Activated CD8-positive, alpha-beta memory T cell treated with anti-CD3 and anti-CD28 coated beads, Interleukin-2, amount 10 ng/mL, durations not matched to agents 7 days and 5 days (primary cell): ENCODE measurements at places on chromosomes 5 and 9. TPM values are rescaled to one million over a fixed set of nuclear protein-coding genes. Genes with fewer than 3 reads are reported as not detected.

The SLC4A9 gene
- total RNA-seq, result 0.35 TPM

The LRRC26 gene
- not detected for total RNA-seq

The PDLIM7 gene
- total RNA-seq, result 81.2 TPM

The DAB2IP gene
- 0.18 TPM for total RNA-seq

The PRSS3 gene
- not detected for total RNA-seq

The ECSCR gene
- total RNA-seq, result 0.28 TPM

The NTRK2 gene
- 2.9 TPM for total RNA-seq

The PCSK5 gene
- total RNA-seq, result 2.0 TPM

The NMUR2 gene
- total RNA-seq, result not detected

The DNLZ gene
- total RNA-seq, result 23.7 TPM

- H3K27ac ChIP-seq, result no peak overlapping the region
- H3K27me3 ChIP-seq, result no peaks in the 10 kb centered on the region
- no peak for DNase-seq
- no peaks in the 10 kb centered on the region for H3K4me1 ChIP-seq
Observed at GRCh38 chr9:75488719-75489110, 400.4 kb downstream of the OSTF1 start.

- H3K4me1 ChIP-seq, result peaks cover 34% of the 10 kb centered on the region
- DNase-seq, result no peak
- no peaks in the 10 kb centered on the region for H3K27me3 ChIP-seq
- H3K27ac ChIP-seq, result no peak overlapping the region
- H3K4me3 ChIP-seq, result no peak overlapping the region
Observed at GRCh38 chr5:80198399-80198798, 57.4 kb downstream of the SERINC5 start.

- peaks cover 6% of the 10 kb centered on the region for H3K36me3 ChIP-seq
- H3K27me3 ChIP-seq, result no peaks in the 10 kb centered on the region
- no peak overlapping the region for H3K4me3 ChIP-seq
- H3K4me1 ChIP-seq, result no peaks in the 10 kb centered on the region
- DNase-seq, result no peak
- no peak overlapping the region for H3K27ac ChIP-seq
Observed at GRCh38 chr9:75213765-75214164, 125.5 kb downstream of the OSTF1 start.

DNA sequence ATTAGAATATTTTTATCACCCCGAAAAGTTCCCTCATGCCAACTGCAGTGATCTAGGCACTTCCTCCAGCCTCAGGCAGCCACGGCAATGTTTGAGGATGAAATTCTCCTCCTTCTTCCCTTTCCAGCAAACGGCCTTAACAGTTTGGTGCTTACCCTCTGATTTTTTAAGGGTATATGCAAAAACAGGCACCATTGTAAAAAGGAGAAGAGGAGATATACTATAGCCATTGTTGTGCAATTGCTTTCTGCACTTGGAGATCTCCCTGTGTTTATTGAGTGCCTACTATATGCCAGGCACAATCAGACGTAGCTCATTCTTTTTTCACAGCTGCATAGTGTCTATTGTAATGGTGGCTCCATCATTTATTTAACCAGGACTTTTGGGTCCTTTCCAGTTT is 29.4 kb downstream of the GSN start:
- no peak for DNase-seq
- peaks cover 24% of the 10 kb centered on the region for H3K27me3 ChIP-seq
- no peak overlapping the region for H3K27ac ChIP-seq
- H3K36me3 ChIP-seq, result peaks cover 1% of the 10 kb centered on the region
- no peak overlapping the region for H3K4me3 ChIP-seq

GRCh38 chr9:130240410-130241197 is 25.0 kb upstream of the HMCN2 start:
- H3K4me1 ChIP-seq, result peaks cover 40% of the 10 kb centered on the region
- no peak overlapping the region for H3K4me3 ChIP-seq
- no peaks in the 10 kb centered on the region for H3K27me3 ChIP-seq
- H3K36me3 ChIP-seq, result no peaks in the 10 kb centered on the region

DNA sequence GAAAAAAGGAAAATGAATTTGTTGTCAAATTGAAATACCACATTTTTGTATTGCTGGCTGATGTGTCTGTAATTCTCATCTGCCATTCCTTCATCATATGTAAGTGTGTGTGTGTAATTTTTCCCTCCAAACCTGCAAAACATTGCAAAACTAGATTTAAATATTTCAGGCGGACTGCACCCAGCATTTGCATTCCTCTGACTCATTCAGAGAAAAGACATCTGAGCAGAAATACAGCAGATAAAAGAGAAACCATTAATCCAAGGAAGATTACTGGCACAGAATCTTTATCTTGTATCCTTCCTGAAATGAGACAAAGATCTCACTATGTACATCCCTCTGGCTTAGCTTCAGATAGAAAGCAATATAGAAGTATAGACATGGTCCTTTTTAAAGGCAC is 275.3 kb downstream of the TMEM38B start:
- H3K36me3 ChIP-seq, result no peaks in the 10 kb centered on the region
- H3K4me3 ChIP-seq, result no peak overlapping the region
- no peak for DNase-seq

GRCh38 chr5:76016258-76016657 is 66.9 kb upstream of the SV2C start:
- H3K4me3 ChIP-seq, result no peak overlapping the region
- no peaks in the 10 kb centered on the region for H3K4me1 ChIP-seq
- H3K27me3 ChIP-seq, result peaks cover 25% of the 10 kb centered on the region

GRCh38 chr5:29702875-29703274 is 1490.6 kb upstream of the CDH6 start:
- no peaks in the 10 kb centered on the region for H3K27me3 ChIP-seq
- no peak for DNase-seq
- H3K27ac ChIP-seq, result no peak overlapping the region
- H3K4me3 ChIP-seq, result no peak overlapping the region
- H3K4me1 ChIP-seq, result no peaks in the 10 kb centered on the region

DNA sequence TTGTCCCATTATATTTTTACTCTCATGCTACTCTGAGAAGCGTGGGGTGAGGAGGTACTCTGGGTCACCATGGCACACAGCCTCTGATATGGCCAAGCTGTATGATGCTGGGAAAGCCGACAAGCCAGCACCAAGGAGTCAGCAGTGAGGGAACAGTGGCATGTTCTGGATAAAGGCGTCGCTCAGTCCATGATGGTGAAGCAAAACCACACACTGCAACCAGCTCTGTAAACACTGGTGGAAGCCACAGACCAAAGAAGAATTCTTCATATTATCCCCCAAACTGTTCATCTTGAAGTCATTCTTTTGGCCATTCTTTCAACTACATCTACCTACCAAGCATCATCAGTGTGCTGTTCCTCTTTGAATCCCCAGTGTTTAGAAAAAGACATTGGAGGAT is 264.6 kb downstream of the ARHGEF28 start:
- peaks cover 8% of the 10 kb centered on the region for H3K4me1 ChIP-seq
- no peak overlapping the region for H3K4me3 ChIP-seq
- H3K27me3 ChIP-seq, result peaks cover 46% of the 10 kb centered on the region
- H3K36me3 ChIP-seq, result no peaks in the 10 kb centered on the region

DNA sequence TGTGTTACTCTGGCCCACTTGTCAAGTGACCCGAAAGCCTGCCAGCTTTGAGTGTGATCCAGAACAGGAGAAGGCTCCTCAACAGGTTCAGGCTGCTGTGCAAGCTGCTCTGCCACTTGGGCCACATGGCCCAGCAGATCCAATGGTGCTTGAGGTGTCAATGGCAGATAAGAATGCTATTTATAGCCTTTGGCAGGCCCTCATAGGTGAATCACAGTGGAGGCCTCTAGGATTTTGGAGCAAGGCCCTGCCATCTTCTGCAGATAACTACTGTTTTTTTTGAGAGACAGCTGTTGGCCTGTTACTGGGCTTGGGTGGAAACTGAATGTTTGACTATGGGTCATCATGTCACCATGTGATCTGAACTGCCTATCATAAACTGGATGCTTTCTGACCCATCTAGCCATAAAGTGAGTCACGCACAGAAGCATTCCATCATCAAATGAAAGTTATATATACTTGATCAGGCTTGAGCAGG is 180.8 kb downstream of the CARTPT start:
- H3K4me3 ChIP-seq, result no peak overlapping the region
- H3K27me3 ChIP-seq, result peaks cover 2% of the 10 kb centered on the region
- H3K27ac ChIP-seq, result no peak overlapping the region
- H3K4me1 ChIP-seq, result no peaks in the 10 kb centered on the region
- no peak for DNase-seq

DNA sequence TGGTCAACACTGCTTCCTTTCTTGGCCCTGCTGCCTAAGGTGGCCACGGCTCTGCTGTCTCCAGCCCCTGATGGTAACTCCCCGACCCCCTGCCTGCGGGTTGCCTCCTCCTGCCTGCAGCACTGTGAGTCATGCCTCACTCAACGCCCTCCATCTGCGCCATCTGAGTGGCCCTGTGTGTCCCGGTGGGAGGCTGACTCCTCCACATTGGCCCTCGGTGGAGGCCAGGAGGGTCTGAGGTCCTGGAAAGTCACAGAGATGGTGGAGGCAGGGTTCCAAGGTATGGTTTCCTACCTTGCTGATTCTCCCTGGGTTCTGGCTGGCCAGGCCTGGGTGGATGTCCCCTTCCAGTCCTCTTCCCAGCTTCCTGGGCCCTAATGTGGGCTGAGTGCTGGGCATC is 64.5 kb upstream of the ADAMTS2 start:
- no peak overlapping the region for H3K4me3 ChIP-seq
- H3K27me3 ChIP-seq, result no peaks in the 10 kb centered on the region
- no peak for DNase-seq
- no peak overlapping the region for H3K27ac ChIP-seq

GRCh38 chr9:87516926-87517290 is 19.2 kb downstream of the DAPK1 start:
- H3K27ac ChIP-seq, result no peak overlapping the region
- no peaks in the 10 kb centered on the region for H3K4me1 ChIP-seq
- no peaks in the 10 kb centered on the region for H3K27me3 ChIP-seq
- no peaks in the 10 kb centered on the region for H3K36me3 ChIP-seq

DNA sequence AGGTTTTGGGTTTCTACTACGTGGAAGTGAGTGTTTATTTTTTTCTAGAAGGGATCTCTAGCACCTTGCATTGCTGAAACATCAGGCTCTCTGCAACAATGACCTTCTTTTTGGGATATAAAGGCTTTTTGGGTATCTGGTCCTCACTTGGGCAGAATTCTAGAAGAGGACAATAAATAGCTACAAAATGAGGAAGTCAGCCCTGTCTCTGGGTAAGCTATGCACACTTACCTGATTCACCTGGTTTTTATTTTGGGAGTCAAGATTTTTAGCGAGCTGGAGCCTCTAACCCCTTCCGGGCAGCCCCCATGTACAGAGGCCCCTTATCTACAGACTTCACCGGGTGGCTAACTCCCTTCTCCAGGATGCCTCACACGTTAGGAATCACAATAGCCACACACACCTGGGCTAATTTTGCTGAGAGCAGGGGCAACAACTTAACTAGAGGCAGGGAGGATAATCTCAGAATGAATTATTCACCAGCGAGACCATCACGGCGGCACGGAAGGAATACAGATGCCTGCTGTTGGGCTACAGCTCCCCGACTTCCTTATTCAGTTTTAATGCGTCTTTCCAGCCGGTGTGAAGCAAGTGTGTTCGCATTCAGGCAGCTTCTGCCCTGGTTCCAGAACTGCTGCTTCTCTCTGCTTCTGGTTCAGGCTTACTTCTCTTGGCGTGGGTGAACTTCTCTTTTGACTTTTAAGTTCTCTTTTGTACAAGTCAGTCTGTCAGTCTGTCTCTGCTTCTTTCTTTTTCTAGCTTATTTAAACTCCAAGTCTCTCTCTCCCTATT is 341.0 kb upstream of the PANK3 start:
- DNase-seq, result no peak
- no peaks in the 10 kb centered on the region for H3K36me3 ChIP-seq
- H3K27ac ChIP-seq, result no peak overlapping the region

- H3K27ac ChIP-seq, result no peak overlapping the region
- H3K4me3 ChIP-seq, result no peak overlapping the region
- peaks cover under 1% of the 10 kb centered on the region for H3K4me1 ChIP-seq
Observed at GRCh38 chr5:140033037-140033760, 9.9 kb downstream of the NRG2 start.

- no peak overlapping the region for H3K27ac ChIP-seq
- H3K4me1 ChIP-seq, result no peaks in the 10 kb centered on the region
- H3K27me3 ChIP-seq, result no peaks in the 10 kb centered on the region
- DNase-seq, result no peak
- no peak overlapping the region for H3K4me3 ChIP-seq
Observed at GRCh38 chr5:56861893-56862485, 46.6 kb downstream of the MAP3K1 start.

DNA sequence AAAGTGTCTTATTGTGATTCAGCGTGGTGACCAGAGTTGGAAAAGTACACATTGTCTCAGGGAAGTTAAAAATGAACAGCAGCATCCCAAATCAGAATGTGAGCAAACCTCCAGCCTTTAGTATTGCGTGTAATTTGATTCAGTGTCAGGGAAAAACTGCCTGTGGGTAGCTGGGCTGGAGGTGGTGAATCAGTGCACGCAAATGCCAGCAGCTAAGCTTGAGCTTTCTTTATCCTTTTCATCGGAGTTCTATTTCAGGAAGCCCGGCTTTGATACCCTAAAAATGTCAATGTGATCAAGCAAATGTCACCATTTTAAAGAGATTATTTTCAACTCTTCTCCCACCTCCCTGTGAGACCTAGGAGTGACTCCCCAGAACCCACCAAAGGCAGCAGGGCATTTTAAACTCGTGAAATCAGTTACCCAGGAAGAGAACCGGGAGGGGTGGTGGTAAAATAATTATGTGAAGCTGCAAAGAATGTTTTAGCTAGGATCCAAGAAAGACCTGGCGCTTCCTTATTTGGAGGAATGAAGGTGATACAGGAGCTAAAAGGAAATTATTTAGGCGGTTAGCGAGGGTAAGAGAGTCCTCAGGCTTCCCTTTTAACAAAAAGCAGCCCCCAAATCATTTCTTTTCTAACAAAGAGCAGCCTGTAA is 25.7 kb upstream of the C5orf47 start:
- H3K27me3 ChIP-seq, result no peaks in the 10 kb centered on the region
- no peaks in the 10 kb centered on the region for H3K4me1 ChIP-seq
- H3K4me3 ChIP-seq, result no peak overlapping the region
- H3K27ac ChIP-seq, result no peak overlapping the region
- no peaks in the 10 kb centered on the region for H3K36me3 ChIP-seq
- DNase-seq, result no peak

DNA sequence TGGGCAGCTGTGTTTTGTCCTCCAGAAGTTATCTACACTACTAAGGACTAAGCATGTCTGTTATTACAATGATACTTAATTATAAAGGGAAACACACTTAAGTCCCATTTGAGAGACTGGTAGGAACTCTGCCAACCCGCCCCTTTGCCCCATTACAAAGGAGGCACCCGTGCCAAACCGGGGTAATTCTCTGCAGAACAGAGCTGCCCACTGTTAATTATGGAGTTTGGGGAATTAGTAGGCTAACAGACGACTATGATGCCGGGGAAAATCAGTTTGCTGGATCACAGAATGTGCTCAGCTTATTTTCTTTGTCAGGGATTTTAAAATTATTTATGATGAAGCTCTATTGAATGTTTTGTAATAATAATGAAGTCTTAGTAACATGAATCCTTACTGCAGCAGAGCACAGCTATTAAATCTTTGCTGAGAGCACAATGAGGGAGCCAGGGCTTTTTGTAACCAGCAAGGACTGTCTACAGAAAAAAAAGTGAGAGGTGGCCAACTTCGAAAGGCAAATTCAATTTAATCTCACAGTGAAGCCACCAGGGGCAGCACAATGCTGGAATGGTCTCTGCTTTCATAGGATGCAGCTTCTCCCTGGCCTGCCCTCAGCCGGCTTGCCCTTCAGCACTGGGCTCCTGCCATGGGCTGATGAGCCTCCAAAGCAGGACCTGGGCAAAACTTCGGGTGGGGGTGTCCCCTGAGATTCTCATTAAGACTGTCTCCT is 134.5 kb downstream of the GNAQ start:
- H3K4me3 ChIP-seq, result no peak overlapping the region
- peaks cover 26% of the 10 kb centered on the region for H3K4me1 ChIP-seq
- peaks cover 7% of the 10 kb centered on the region for H3K36me3 ChIP-seq

- H3K4me3 ChIP-seq, result no peak overlapping the region
- H3K36me3 ChIP-seq, result no peaks in the 10 kb centered on the region
- no peaks in the 10 kb centered on the region for H3K4me1 ChIP-seq
- no peak for DNase-seq
- no peak overlapping the region for H3K27ac ChIP-seq
Observed at GRCh38 chr5:146388386-146388785, 49.7 kb downstream of the POU4F3 start.
